Umbilical cord (tissue), 2 donors: ENCODE measurements at places on chromosomes 7 and 10. TPM values are rescaled to one million over a fixed set of nuclear protein-coding genes. Genes with fewer than 3 reads are reported as not detected.

GRCh38 chr10:132970641-132971438 is 28.5 kb upstream of the CFAP46 start:
- no peak for DNase-seq

DNA sequence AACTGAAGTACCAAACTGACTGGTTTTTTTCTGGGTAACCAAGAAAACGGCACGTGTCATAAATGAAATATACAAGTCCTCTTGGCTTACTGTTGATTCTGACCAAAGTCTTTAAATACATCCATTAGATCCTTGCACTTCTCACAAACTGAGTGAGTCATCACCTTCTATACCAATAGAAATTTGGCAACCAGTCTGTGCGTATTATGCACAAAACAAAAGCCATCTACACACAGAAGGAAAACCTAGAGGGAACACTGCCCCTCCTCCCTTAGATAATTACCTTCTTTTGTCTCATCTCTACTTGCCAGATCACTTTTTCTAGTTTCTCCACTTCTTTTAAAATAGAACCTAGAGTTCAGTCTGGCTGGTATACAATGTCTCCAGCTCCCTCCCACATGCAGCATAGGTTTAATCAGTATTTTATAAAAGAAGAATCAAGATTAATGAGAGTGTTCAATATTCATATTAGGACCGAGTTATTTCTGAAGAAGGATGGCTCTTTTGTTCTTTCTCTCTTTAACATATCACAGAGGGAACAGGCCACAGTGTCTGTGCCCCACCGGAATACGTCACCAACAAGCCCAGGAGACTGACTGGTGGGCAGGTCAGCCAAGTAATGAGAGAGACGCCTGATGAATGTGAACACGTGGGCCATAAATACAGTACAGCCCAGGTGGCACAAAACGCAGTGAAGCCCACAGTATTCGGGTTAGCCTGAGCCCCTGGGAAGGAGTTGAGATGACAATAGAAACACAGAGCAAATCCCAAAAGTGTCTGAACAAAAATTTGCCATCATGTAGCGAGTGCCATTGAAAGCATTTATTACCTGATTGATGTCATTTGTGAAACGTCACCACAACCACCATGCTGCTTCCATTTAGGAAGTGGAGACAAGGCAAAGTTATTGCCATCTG is 91.3 kb downstream of the KIAA1549 start:
- DNase-seq = peak; percentile 51

The POT1 gene
- total RNA-seq = 51.3 TPM

GRCh38 chr7:92028686-92029085 is 88.0 kb downstream of the AKAP9 start:
- no peak for DNase-seq

- no peak for DNase-seq
Measured at GRCh38 chr7:36155811-36156361, 2.8 kb downstream of the EEPD1 start.

The SPDYE8 gene
- total RNA-seq = 0.48 TPM

DNA sequence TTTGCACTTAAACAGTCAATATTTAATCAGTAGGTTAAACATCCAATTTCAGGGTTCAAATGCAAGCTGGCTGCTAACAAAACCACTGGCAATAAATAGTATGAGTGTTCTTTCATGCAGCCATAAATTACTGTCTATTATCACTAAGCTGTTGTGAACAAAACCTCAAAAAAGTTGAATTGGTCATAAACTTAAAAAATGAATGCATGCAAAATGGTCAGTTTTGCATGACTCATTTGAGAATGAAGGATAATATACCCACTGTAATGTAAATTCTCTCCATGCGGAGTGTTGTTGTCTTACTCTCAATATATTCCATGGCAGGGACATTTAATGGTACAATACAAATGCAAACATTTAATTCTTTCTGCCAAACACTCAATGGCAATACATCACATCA is 226.4 kb downstream of the MAGI2 start:
- no peak for DNase-seq

DNA sequence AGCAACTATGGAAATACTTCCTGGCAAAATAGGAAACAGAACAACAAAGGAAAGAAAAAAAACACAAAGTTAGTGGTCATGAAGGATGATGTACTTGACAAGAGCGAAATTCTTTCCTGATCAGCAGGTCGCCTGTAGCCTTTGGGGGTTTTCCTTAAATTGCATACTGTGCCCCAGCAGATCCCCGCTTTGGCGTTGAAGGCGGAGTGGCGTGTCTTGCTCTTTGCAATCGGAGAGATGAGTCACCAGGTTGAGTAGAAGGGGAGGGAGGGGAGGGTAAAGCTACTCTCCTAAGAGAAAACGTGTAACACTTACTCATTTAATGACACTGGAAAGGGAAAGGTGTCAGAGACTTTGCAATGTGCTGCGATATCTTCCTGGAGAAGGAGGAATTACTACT is 587.2 kb downstream of the SORCS1 start:
- peak; percentile 38 for DNase-seq

DNA sequence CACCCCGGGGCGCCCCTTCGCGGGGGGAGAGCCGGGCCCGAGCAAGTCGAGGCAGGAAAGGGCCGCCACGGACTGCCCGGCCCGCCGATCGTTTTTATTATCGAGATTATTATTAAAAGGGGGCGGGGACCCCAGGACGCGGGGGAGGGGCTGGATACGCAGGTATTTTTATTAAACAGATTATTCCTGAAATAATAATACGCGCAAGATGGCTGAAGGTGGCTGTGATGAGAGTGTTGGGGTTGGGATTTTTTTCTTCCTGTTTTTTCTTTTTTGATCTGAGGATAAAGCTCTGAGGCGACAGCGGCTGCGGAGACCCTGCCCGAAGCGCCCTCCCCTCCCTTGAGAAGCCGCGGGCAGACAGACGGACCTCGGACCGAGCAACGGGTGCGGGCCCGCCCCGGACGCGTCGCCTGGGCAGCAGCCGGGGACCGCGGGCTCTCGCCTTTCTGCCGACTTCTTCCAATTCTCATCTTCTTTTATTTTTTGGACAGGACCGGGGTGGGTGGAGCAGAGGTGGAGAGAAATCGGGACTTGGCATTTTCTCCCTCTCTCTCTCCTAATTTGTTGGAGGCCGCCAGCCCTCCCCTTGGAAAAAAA is 1.4 kb upstream of the TRIM8 start:
- DNase-seq = peak; percentile 64

DNA sequence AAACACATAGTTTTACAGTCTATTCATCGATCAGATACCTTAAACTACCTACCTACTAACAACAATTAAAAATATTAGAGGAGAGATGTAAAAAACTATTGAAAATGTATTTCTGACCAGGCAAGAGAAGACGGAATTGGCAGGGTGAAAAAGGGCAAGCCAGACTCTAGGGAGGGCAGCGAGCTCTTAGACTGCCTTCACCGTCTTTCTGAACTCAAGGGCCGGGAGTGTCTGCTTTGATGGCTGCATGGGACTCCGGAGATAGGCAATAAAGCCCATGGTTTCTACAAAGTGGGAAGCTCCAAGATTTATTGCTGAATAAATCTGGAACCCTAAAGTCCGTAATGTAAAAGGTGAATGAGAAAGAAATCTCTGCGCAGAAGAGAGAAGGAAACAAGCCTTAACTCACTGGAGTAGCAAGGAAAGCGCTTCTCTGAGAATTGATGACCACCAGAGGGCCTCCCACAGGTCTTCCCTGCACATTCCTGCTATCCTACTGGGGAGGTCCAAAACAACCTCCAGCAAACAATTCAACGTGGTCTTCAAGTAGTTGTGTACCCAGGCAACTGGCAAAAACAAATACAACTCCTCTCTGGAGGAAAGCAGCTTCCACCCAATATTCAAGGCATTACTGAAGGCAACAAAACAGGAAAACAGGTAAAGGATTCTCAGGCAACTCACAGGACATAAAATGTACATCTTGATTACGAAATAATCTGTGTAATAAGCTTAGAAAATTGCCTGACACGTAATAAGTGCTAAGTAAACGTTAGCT is 181.3 kb downstream of the SDK1 start:
- DNase-seq = peak; percentile 51

- no peak for DNase-seq
Measured at GRCh38 chr7:128172151-128172550, 68.9 kb upstream of the LEP start.

DNA sequence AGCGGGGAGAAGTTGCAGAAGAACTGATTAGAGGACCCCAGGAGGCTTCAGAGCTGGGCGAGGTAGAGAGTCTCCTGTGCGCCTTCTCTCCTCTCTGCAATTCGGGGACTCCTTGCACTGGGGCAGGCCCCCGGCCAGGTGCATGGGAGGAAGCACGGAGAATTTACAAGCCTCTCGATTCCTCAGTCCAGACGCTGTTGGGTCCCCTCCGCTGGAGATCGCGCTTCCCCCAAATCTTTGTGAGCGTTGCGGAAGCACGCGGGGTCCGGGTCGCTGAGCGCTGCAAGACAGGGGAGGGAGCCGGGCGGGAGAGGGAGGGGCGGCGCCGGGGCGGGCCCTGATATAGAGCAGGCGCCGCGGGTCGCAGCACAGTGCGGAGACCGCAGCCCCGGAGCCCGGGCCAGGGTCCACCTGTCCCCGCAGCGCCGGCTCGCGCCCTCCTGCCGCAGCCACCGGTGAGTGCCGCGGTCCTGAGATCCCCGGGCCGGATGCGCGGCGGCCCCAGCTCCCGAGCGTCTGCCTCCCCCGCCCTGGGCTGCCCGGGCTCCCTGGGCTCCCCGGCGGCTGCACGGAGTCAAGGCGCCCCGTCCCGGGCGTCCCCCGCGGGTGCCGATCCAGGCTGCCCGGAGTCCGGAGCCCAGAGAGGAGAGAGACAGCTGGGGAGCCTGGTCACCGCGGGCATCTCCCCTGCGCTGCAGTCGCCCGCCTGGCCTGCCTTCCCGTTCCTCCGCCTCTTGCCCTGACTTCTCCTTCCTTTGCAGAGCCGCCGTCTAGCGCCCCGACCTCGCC is at the start of gene PLAU:
Gene PLAU (plus strand): TSS at position 369 of the 789 bp plus-strand sequence. CDS start 424 bp downstream, outside the sequence.
- peak; percentile 49 for DNase-seq

GRCh38 chr7:44964384-44964830 is 14.4 kb downstream of the MYO1G start:
- DNase-seq = no peak

DNA sequence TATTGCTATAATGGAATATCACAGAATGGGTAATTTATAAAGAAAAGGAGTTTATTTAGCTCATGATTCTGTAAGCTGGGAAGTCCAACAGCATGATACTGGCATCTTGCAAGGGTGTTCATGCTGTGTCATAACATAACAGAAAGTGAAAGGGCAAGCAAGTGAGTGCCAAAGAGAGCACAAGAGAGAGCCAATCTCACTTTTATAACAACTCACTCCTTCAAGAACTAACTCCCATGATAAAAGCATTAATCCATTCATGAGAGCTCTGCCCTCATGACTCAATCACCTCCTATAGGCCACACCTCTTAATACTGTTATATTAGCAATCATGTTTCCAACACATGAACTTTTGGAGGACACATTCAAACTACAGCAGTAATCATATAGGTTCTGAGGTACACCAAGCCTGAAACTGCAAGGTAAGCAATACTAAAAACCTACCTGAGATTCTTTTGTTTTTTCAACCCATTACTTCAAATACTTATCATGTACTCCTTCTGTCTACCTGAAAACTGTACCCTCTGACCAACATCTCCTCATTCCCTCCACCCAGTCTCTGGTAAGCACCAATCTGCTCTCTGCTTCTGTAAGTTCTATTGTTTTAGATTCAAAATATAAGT is 219.7 kb downstream of the MTERF1 start:
- no peak for DNase-seq

The TNPO3 gene
- total RNA-seq = 32.5 TPM

The LIPN gene
- not detected for total RNA-seq

GRCh38 chr10:326350-326749 is 191.1 kb downstream of the ZMYND11 start:
- peak; percentile 95 for DNase-seq

The ING3 gene
- 44.1 TPM for total RNA-seq

GRCh38 chr7:155692317-155692716 is 47.9 kb downstream of the RBM33 start:
- DNase-seq = no peak

DNA sequence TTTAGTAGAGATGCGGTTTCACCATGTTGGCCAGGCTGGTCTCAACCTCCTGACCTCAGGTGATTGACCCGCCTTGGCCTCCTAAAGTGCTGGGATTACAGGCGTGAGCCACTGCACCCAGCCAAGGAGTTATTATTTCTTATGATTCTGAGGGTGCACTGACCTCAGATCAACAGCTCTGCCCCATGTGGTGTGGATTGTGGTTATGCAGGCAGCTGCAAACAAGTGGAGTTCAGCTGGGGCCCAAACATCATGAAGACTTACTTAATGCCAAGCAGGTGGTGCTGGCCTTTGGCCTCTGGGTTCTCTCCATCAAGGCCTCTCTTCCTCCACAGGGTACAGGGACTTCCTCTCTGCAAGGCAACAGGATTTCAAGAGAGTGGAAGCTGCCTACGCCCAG is 45.1 kb upstream of the OPTN start:
- DNase-seq = no peak

DNA sequence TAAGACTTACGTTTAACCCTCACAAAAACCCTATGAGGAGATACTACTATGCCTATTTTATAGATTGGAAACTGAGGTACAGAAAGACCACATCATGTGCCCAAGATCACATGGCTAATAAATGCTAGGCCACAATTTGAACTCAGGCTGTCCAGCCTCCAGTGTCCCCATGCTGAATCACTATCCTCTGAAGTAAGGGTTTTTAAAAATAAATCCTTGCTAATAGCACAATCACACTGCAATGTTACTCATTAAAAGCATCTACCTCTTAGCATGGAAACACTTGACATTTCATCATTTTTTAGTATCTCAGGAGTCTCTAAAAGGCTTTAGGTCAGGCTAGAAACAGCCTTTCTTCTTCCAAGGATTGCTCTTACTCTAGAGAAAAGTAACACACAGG is 50.0 kb upstream of the PPP1R3C start:
- no peak for DNase-seq

GRCh38 chr7:150803161-150803860 is 2.7 kb downstream of the TMEM176A start:
- peak; percentile 57 for DNase-seq

The EN2 gene
- 2.6 TPM for total RNA-seq

- no peak for DNase-seq
Measured at GRCh38 chr7:120760050-120760449, 97.9 kb downstream of the TSPAN12 start.

The FEZF1 gene
- 0.48 TPM for total RNA-seq

The CRYGN gene
- total RNA-seq = not detected

The HGF gene
- total RNA-seq = 57.1 TPM

GRCh38 chr7:133359449-133359848 is 106.6 kb downstream of the EXOC4 start:
- DNase-seq = no peak

DNA sequence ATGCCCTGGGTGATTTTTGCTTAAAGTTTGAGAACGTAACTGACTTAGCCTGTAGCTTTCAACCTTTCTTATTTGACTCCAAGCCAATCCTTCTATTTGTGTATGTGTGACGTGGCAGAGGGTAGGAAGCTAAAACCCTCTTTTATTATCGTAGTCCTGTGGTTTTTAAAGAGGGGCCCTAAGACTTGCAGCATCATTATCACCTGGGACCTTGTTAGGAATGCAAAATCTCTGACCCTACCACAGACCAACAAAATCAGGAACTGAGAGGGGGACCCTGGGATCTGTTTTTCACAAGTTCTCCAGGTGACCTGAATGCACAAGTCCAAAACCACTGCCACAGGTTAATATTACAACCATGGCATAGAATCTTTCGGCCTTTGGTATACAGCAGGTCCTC is 80.1 kb downstream of the OSBPL3 start:
- DNase-seq = no peak

- no peak for DNase-seq
Measured at GRCh38 chr10:96073722-96074121, 30.3 kb downstream of the CCNJ start.

GRCh38 chr10:60419249-60419648 is 29.6 kb upstream of the ANK3 start:
- no peak for DNase-seq
